ENCODE measurements at places on chromosomes 6 and 20.

DNA sequence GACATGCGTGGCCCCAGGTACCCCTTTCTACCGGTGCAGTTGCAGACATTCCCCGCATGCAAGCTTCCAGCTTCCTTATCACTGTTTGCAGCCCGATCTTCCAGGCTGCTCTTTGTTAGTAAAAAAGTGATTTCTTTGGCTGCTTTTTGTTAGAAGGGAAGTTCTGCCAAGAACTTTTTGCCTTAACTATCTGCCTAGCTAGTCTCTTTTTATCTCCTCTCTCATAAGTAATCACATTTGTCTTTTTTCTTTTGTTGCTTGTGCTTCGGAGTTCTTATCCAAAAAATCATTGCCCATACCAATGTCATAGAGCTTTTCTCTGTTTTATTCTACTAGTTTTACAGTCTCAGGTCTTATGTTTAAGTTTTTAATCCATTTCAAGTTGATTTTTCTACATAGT lies 20.3 kb downstream of the FAM162B start:
- DNase-seq: no peak

DNA sequence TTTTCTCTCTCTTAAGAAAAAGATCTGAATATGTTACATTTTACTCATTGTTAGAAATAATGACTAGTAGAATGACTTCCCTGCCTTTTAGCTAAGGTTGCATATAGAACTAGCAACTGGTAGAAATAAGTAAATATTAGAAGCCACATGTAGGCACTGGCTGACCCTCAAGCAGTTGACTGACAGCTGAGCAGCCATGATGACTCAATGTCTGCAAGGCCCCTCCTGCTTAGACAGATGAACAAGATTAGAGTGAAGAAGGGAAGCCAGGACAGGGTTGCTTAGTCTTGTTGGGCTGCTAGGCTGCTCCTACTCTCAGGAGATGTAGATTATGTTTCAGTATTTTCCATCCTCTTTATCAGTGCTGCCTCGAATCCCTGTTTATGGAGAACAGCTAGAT lies 6.5 kb downstream of the MEP1A start:
- no peak for DNase-seq

GRCh38 chr6:168189200-168190013 lies 110.4 kb upstream of the FRMD1 start:
- no peak for DNase-seq

DNA sequence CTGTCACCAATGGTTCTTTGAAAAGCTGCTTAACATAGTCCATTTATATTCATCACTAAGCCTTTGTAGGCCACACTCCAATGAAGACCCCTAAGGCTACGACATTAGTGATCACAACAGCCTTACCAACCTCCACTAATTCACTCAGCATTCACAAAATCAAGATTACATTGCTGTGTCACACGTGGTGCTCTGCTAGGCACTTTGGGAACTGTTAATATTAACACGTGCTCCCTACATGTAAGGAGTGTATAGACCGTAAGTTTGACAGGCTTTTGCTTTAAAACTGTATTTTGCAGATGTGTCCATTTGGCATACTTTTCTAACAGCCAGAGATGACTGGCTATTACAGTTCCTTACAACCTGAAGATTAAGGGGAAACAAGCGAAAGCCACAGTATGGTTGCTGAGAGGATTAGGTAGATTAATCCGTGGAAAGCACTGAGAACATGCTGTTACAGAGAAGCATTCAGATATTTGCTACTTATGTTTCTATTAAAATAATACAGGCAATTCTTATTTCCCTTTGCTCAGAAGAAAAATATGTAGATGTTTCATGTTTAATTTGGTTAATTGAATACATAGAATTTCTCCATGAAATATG lies 69.7 kb downstream of the SAMD3 start:
- DNase-seq: no peak

DNA sequence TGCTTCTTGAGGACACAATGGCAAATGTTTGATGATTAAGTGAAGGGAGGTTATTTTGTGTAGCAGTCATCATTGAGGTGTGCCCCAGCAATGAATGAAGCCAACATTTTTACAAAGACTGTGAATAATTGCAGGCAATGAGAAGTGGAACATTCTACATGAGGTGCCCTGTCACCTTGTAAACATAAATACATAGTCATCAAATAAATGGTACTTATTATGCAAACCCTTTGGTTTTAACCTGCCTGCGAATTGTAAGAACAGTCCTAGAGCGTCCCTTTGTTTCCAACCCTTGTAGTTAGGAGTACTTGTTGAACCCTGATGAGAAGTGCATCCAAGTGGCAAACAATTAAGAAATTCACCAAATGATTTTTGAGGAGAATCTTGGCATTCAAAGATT lies 7.1 kb upstream of the KIZ start:
- DNase-seq: no peak

GRCh38 chr6:150267686-150268561 lies 100.9 kb upstream of the IYD start:
- DNase-seq: no peak
